HFFc6 (cell line): ENCODE measurements at places on chromosomes 4 and X. TPM values are rescaled to one million over a fixed set of nuclear protein-coding genes. Genes with fewer than 3 reads are reported as not detected.
A peak's percentile ranks its signal among the peaks of the same experiment; 100 is the strongest.

- no peak overlapping the region for H3K4me3 ChIP-seq
- no peak overlapping the region for H3K27ac ChIP-seq
- no peak for DNase-seq
- no peaks in the 10 kb centered on the region for H3K36me3 ChIP-seq
Observed at GRCh38 chrX:154731184-154731583, 19.7 kb downstream of the GAB3 start.

DNA sequence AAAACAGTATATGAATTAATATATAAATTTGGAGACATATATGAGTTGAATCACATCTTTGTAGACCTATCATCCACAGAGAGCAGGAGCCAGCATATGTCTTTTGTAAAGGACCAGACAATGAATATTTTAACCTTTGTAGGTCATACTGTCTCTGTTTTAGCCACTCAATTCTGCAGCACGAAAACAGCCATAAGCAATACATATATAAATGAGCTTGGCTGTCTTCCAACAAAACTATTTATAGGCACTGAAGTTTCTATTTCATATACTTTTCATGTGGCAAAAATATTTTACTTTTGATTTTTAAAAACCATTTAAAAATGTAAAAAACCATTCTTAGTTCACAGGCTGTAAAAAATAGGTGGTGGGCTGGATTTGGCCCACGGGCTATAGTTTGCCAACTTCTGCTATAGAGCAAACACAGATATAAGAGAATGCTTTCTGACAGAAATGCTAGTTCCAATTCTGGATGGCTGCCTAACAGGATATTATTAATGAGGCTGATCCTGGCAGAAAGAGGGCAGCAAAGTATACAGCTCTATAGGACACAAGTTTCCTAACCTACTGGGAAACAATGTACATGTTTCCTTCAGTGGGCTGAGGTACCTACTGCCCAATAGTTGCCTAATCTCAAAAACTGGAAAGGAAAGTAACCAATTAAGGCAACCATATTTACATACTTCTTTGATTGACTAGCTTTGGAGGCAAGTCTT is 58.1 kb upstream of the UCP1 start:
- H3K4me3 ChIP-seq: no peak overlapping the region
- H3K4me1 ChIP-seq: no peaks in the 10 kb centered on the region
- peak; percentile 19 for DNase-seq
- H3K27me3 ChIP-seq: peaks cover 4% of the 10 kb centered on the region; the same call in 1 of the 2 replicates
- H3K27ac ChIP-seq: peak overlapping the region; percentile 30; the same call in 1 of the 2 replicates

GRCh38 chr4:73477176-73477575 is 4.4 kb upstream of the AFM start:
- H3K4me3 ChIP-seq: no peak overlapping the region
- peaks cover 20% of the 10 kb centered on the region for H3K27me3 ChIP-seq
- no peaks in the 10 kb centered on the region for H3K4me1 ChIP-seq
- no peak overlapping the region for H3K27ac ChIP-seq

DNA sequence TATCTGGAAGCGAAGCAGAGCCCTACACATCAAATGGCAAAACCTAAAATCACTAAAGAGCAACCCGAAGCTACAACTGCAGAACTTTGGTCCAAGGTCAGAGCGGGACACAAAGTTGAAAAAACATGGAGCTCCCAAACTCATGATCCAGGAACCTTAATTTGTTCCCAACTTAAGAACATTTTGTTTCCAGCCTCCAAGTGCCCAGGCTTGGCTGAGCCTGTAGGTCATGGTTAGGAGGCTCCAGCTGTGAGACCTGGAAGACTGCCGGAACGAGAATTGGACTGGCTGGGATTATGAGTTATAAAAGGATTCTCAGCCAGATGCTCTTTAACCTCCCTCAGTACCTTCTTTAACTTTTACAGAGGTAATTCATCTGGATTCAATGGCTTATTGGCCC is 349.1 kb upstream of the DDX53 start:
- H3K4me1 ChIP-seq: no peaks in the 10 kb centered on the region; the same call in 1 of the 2 replicates
- no peak overlapping the region for H3K4me3 ChIP-seq
- no peaks in the 10 kb centered on the region for H3K27me3 ChIP-seq
- H3K27ac ChIP-seq: no peak overlapping the region

GRCh38 chr4:140255927-140256326 is 101.9 kb upstream of the MAML3 start:
- H3K27ac ChIP-seq: peak overlapping the region; percentile 87
- H3K4me3 ChIP-seq: peak overlapping the region; percentile 73
- no peaks in the 10 kb centered on the region for H3K27me3 ChIP-seq
- no peaks in the 10 kb centered on the region for H3K36me3 ChIP-seq

GRCh38 chr4:58138786-58139668 is 1028.8 kb upstream of the IGFBP7 start:
- no peaks in the 10 kb centered on the region for H3K27me3 ChIP-seq
- H3K36me3 ChIP-seq: no peaks in the 10 kb centered on the region
- no peaks in the 10 kb centered on the region for H3K4me1 ChIP-seq

DNA sequence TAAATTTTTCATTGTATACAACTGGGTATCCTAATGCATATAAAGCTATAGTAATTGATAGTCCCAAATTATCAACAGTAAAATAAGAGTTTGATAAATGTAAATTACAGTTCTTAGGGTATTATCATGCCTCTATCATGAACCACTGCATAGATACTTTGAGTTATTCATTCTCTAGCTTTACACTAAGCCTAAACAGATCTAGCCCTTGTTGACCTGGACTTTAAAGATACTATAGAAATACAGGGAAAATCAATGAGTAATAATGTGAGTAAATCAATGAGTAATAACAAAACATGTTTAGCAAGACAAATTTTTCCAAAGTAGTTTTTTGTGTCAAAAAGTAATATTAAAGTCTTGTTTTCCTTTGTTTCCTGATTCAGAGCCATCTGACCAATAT is 228.4 kb downstream of the SCFD2 start:
- H3K4me1 ChIP-seq: peaks cover 11% of the 10 kb centered on the region; the same call in 1 of the 2 replicates
- peaks cover 16% of the 10 kb centered on the region for H3K36me3 ChIP-seq
- no peaks in the 10 kb centered on the region for H3K27me3 ChIP-seq
- no peak for DNase-seq
- no peak overlapping the region for H3K27ac ChIP-seq
- H3K4me3 ChIP-seq: no peak overlapping the region

GRCh38 chr4:8171984-8172924 is 13.6 kb upstream of the ABLIM2 start:
- peaks cover 6% of the 10 kb centered on the region; the same call in 1 of the 2 replicates for H3K36me3 ChIP-seq
- DNase-seq: no peak
- no peak overlapping the region for H3K4me3 ChIP-seq
- H3K4me1 ChIP-seq: no peaks in the 10 kb centered on the region
- peaks cover 35% of the 10 kb centered on the region for H3K27me3 ChIP-seq

GRCh38 chrX:40061871-40062524 is 35.8 kb downstream of the BCOR start:
- H3K4me3 ChIP-seq: no peak overlapping the region
- peaks cover 3% of the 10 kb centered on the region for H3K4me1 ChIP-seq
- peaks cover 2% of the 10 kb centered on the region for H3K36me3 ChIP-seq
- DNase-seq: no peak
- no peaks in the 10 kb centered on the region; the same call in 1 of the 2 replicates for H3K27me3 ChIP-seq
- no peak overlapping the region for H3K27ac ChIP-seq

DNA sequence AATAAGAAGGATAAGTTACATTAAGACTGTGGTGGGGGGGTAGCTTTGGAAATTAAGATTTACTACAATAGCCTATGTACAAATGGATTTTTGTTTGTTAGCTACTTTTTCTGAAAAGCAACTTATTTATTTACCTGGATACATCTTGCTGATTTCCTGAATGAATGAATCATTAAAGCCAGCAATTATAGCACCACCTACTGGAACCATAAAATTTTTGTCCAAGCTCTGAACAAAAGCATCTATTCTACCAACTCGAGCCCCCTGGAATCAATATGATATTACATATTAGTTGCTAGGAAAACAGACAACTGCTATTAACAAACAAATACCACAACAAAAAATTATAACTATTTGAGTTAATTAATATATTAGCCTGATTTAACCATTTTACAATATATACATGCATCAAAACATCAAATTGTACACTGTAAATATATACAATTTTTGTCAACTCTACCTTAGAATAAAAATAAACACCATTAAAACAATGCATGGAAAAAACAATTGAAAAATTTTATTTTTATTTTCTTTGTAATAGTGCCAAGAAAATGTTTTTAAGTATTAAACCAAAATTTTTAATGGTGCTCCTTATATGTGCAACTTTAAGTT is 15.3 kb downstream of the SEPSECS start:
- DNase-seq: peak; percentile 32
- no peaks in the 10 kb centered on the region for H3K4me1 ChIP-seq

DNA sequence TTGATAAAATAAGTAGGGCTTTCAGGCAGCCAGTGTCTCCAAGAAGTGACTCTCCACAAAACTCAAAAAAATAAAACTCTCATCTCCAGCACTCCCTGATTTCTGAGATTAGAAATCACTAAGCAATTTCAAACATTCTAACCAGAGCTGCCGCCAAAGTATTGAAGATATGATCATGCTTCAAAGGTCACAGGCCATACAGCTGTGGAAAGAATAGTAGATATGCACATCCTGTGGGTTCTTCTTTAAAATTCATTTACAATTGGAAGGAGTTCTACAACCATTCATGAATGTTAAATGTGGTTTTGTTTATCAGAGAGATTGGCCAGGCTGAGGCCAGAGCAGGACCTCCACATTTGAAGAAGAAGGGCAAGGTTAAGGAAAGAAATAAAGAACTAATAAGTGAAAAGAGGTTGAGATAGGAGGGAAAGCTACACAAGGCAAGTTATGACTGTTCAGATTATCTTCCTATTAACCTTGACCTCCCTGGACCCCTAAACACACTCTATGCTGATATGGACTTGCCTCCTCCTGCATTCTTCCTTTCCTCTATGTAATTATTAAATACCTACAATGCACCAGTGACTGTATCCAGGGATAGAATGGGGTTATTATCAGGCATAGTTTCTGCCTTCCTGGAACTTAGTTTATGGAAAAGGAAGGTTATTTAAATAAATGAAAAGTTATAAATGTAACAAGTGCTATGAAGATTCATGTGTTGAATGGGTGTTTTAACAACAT is 56.4 kb downstream of the USP38 start:
- peaks cover 2% of the 10 kb centered on the region; the same call in 1 of the 2 replicates for H3K27me3 ChIP-seq
- no peak overlapping the region for H3K4me3 ChIP-seq
- DNase-seq: no peak
- no peaks in the 10 kb centered on the region for H3K36me3 ChIP-seq
- H3K27ac ChIP-seq: peak overlapping the region; percentile 71

DNA sequence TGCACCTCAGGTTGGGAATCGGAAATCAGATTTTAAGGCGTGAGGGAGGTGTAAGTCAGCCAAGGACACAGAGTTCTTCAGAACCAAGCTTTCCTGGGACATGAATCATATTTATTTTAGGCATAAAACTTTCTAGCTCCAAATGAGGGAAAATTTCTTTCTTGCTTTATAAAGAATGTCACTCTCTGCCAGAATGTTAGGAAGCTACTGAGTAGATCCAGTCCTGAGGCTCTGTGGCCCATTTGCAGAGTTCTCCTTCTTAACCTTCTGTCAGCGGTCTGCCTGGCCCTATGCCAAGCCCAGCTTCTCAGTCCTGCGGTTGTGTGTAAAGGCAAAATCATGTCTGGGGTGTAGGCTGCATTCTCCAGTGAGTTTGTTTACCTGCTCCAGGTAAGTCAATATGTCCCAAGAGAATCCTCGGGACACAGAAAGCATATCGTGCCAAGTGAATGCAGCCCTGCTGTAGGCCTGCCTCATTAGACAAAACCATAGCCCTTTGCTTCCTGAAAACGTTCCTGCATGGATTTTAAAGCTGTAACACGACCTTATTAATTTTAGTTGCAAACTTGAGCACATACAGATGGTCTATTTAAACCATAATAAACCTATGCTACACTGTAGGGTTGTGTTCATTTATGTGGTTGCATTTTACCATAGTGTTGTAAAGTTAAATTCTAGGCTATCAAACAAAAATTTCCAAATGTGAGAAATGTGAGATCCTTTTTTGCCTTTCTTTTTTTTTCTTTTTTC is 29.2 kb upstream of the CCNI start:
- peaks cover 10% of the 10 kb centered on the region for H3K27me3 ChIP-seq
- H3K4me3 ChIP-seq: no peak overlapping the region
- H3K36me3 ChIP-seq: no peaks in the 10 kb centered on the region
- peaks cover 5% of the 10 kb centered on the region; the same call in 1 of the 2 replicates for H3K4me1 ChIP-seq

DNA sequence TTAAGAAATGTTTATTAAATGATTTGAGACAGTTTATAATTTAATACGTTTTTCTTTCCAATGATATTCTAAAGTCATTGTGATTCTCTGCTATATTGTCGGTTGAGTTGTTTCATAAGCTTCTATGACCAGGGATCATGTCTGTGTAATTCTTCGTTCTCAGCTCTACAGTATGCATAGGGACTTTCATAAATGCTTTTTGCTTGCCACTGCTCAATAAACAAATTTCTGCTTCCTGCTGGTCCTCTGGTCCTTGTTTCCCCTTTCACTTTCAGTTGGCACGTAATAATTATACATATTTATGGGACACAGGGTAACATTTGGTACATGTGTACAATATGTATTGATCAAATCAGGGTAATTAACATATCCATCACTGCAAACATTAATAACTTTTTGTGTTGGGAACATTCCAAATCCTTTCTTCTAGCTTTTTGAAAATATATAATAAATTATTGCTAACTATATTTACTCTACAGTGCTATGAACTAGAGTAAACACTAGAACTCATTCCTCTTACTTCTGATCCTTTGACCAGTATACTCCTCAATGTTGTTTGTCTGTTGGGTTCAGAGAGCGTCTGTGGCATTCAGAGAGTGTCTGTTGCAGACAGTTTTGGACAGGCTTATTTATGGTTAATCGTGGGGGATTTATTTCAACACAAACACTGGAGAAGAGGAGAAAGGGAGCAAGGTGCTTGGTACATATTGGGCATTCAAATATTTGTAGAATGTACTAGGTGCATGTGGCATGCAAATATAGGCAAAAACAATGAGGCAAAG is 68.3 kb upstream of the SPANXB1 start:
- no peak overlapping the region for H3K4me3 ChIP-seq
- no peak for DNase-seq
- peaks cover 13% of the 10 kb centered on the region for H3K27me3 ChIP-seq
- no peaks in the 10 kb centered on the region for H3K36me3 ChIP-seq
- H3K27ac ChIP-seq: no peak overlapping the region

GRCh38 chr4:151284534-151285245 is 7.7 kb downstream of the PRSS48 start:
- 0 out of 2 replicates have a peak, but pooled peaks cover 5% of the 10 kb centered on the region for H3K36me3 ChIP-seq
- DNase-seq: no peak
- H3K4me1 ChIP-seq: peaks cover 20% of the 10 kb centered on the region
- H3K27me3 ChIP-seq: 0 out of 2 replicates have a peak, but pooled peaks cover 1% of the 10 kb centered on the region
- H3K4me3 ChIP-seq: no peak overlapping the region

GRCh38 chr4:773214-773613 is 52.7 kb downstream of the CPLX1 start:
- peaks cover 64% of the 10 kb centered on the region for H3K36me3 ChIP-seq
- H3K4me3 ChIP-seq: no peak overlapping the region
- peaks cover 10% of the 10 kb centered on the region; the same call in 1 of the 2 replicates for H3K27me3 ChIP-seq
- DNase-seq: no peak

GRCh38 chrX:50168241-50168687 is 32.5 kb downstream of the AKAP4 start:
- H3K27me3 ChIP-seq: no peaks in the 10 kb centered on the region
- H3K4me1 ChIP-seq: no peaks in the 10 kb centered on the region
- H3K4me3 ChIP-seq: no peak overlapping the region

- peaks cover 17% of the 10 kb centered on the region for H3K4me1 ChIP-seq
- H3K36me3 ChIP-seq: no peaks in the 10 kb centered on the region
- no peak for DNase-seq
- H3K4me3 ChIP-seq: no peak overlapping the region
Observed at GRCh38 chrX:41913476-41913875, 9.9 kb downstream of the CASK start.

Gene RCHY1
- 14.8 to 19.3 TPM (median 18.0 TPM) in 3 replicates for total RNA-seq

Gene RRH
- total RNA-seq: not detected in 3 replicates

Gene CSAG1
- not detected in 3 replicates for total RNA-seq

Gene CXCR3
- total RNA-seq: not detected in 2 replicates

Gene NPFFR2
- total RNA-seq: not detected in 3 replicates

Gene GLUD2
- total RNA-seq: 0.30 to 0.40 TPM (median 0.31 TPM) in 3 replicates

Gene C4orf50
- total RNA-seq: not detected in 3 replicates
